ENCODE measurements at places on chromosomes 2 and 18. TPM values are rescaled to one million over a fixed set of nuclear protein-coding genes. Genes with fewer than 3 reads are reported as not detected.

The SLC40A1 gene
- 169 TPM for total RNA-seq

The MPP4 gene
- total RNA-seq = 0.17 TPM

The PSD4 gene
- 37.8 TPM for total RNA-seq

- DNase-seq = no peak
Measured at GRCh38 chr2:118634876-118635275, 212.6 kb downstream of the EN1 start.

GRCh38 chr2:48173141-48173540 is 266.8 kb upstream of the FBXO11 start:
- DNase-seq = no peak
